ENCODE measurements at places on chromosomes 3 and 15. TPM values are rescaled to one million over a fixed set of nuclear protein-coding genes. Genes with fewer than 3 reads are reported as not detected.

DNA sequence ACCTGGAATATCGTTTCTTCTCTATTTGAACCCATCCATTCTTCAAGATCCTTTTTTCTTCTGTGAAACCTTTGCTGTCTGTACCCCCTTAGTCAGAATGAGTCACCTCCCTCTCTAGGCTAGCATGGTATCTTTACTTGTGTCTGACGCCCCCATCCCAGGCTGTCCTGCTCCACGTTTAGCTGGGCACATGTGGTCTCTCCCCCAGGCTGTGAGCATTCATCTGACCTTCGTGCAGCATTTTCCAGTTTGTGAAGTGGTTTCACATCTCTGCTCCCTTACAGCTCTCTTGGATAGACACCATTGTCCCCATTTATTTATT is 14.3 kb upstream of the TLE3 start:
- no peak for DNase-seq

DNA sequence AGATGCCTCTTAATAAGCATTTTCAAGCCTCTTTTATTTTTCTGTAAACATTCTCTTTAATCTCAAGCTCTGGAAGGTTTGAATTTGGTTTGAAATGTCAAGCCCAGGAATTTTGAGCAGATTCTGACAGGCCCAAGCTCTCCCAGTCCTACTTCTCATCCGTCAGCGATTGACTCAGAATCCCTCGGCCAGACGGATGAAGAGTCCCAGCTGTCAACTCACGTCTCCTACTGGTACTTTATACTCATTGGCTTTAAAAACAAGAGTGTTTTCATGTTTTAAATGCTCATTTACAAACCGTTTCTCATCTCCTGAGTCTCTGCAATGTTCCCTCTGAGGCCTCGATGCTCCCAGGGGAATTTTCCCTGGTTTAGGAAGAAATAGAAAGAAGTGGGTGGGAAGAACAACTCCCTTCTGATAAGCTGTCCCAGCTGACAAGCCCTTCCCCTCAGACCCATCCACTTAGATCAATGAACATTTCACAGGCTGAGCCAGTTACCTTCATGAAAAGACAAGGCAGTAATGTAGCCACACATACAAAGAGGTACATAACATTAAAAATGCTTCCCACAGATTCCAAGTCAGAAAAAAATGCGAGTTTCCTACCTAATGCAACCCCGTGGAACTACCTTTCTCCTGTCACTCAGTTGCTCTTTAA is 478.2 kb upstream of the DPH6 start:
- no peak for DNase-seq

GRCh38 chr3:108183181-108183580 is 39.0 kb downstream of the IFT57 start:
- no peak for DNase-seq

- no peak for DNase-seq
These were observed 308.3 kb upstream of the CCDC54 start for GRCh38 chr3:107068980-107069379.

SIN3A gene
- total RNA-seq = 73.6 TPM

PIGB gene
- 8.5 TPM for total RNA-seq

CKMT1B gene
- not detected for total RNA-seq

VILL gene
- total RNA-seq = 9.9 TPM

All from sciatic nerve (tissue), 2 donors.